Heart left ventricle (tissue), 16 donors: ENCODE measurements at places on chromosomes 12 and 14.

- no peak for DNase-seq
These were observed 837.6 kb downstream of the VRK1 start for GRCh38 chr14:97634751-97635150.

DNA sequence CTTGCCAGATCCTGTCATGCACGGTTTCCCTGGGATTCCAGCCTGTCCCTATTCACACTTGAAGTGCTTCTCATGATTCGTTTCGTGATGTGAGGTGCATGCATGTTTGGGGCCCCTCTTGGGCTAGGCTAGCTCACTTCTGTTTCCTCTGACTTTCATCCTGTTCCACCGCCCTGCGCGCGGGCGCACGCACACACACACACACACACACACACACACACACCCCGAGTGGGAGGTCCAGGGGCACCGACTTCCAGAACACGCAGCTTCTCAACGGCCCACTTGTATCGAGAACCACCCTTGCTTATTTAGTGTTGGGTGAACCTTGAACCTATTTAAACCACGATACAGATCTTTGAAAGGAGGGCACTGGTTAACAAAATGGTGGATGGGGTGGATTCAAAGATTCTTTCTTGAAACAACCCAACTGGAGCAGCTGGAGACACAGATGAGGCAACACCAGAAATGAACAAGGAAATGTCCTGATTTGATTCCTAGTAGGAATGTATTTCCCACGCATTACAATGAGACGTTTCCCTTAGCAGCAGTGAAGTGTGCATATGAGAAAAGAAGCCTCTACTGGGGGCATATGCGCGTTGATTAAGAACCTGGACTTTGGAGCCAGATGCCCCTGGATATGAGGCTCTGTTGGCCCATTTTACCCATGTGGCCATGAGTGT, 16.3 kb downstream of the ELK3 start:
- DNase-seq, result no peak

GRCh38 chr12:109710205-109710746, 3.3 kb upstream of the FAM222A start:
- no peak for DNase-seq

DNA sequence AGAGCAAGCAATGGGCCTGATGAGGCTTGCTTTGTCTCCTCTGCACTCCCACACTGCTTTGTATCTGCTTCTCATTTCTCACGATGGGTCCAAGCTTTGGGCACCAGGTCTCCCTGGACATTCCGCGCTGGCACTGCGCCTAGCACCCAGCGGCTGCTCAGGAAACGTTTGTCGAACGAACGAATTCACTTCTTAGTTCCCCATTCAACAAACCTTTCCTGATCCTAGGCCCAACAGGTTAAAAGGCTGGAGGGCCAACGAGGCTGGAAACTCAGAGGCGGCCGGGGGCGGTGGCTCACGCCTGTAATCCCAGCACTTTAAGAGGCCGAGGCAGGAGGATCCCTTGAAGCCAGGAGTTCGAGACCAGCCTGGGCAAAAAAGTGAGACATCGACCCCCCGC, 1.0 kb upstream of the GLRX5 start:
- DNase-seq, result no peak

- no peak for DNase-seq
These were observed 12.5 kb upstream of the SRSF5 start for GRCh38 chr14:69754487-69754886.

DNA sequence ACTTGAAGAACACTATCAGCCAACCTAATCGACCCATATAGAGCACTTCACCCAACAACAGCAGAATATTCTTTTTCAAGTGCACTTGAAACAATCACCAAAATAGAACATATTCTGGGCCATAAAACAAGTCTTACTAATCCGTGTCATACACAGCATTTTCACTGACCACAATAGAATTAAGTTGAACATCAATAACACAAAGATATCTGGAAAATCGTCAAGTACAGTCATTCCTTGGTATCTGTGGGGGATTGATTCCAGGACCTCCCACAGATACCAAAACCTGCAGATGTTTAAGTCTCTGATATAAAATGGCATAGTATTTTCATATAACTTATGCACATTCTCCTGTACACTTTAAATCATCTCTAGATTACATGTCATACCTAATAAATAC, 295.7 kb downstream of the BCL11B start:
- no peak for DNase-seq

GRCh38 chr12:27686147-27686546, 10.1 kb upstream of the REP15 start:
- no peak for DNase-seq

GRCh38 chr12:2857021-2857431, at the start of gene TEX52:
TEX52 (minus strand) TSS chr12:2857039; CDS start chr12:2857026, 13 bp downstream.
- DNase-seq, result no peak
